ENCODE measurements at places on chromosomes 7 and 10. TPM values are rescaled to one million over a fixed set of nuclear protein-coding genes. Genes with fewer than 3 reads are reported as not detected.
A peak's percentile ranks its signal among the peaks of the same experiment; 100 is the strongest.

Gene MOGAT3
- total RNA-seq, result not detected

Gene LAMB1
- 410 TPM for total RNA-seq

Gene PTPRE
- 5.9 TPM for total RNA-seq

Gene SPAM1
- total RNA-seq, result not detected

- no peak for DNase-seq
These were observed 988.6 kb downstream of the SORCS1 start for GRCh38 chr10:106175760-106176377.

- no peak for DNase-seq
These were observed 29.8 kb upstream of the ING3 start for GRCh38 chr7:120920591-120921274.

DNA sequence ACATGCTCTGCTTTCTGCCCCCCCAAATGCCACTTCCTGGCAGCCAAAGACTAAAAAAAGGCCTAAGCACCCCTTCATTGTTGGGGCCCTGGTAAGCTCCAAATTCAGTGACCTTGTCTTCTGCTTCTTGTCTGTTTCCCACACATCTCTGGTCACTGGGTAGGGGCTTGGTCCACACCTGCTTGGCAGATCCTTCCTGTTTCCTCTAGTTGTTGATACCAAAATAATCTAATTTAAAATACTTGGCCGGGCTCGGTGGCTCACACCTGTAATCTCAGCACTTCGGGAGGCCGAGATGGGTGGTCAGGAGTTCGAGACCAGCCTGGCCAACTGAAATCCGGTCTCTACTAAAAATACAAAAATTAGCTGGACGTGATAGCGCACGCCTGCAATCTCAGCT lies 130.6 kb downstream of the CAMK1D start:
- DNase-seq, result peak; percentile 55

- DNase-seq, result no peak
These were observed 227.0 kb downstream of the RPS24 start for GRCh38 chr10:78260680-78261079.

DNA sequence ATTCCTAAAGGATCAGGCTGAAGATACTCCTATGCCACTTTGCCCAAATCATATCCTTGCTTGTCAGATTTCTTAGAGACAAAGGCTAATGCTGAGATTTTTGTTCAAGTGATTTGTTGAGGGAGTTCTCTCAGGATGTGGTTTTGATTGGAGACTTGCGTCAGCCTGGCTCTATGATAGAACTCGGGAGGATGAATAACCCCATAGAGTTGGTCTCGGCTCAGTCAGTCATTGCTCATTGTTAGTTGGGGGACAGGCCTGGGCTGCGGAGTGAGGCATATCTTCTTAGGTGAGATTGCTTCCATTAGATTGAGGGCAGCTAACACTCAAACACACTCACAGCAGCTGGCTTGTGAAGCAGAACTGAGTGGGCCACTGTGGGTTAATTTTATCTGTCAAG lies 203.4 kb downstream of the KIF20B start:
- no peak for DNase-seq

GRCh38 chr10:1247598-1248261 lies 191.5 kb downstream of the WDR37 start:
- DNase-seq, result no peak

DNA sequence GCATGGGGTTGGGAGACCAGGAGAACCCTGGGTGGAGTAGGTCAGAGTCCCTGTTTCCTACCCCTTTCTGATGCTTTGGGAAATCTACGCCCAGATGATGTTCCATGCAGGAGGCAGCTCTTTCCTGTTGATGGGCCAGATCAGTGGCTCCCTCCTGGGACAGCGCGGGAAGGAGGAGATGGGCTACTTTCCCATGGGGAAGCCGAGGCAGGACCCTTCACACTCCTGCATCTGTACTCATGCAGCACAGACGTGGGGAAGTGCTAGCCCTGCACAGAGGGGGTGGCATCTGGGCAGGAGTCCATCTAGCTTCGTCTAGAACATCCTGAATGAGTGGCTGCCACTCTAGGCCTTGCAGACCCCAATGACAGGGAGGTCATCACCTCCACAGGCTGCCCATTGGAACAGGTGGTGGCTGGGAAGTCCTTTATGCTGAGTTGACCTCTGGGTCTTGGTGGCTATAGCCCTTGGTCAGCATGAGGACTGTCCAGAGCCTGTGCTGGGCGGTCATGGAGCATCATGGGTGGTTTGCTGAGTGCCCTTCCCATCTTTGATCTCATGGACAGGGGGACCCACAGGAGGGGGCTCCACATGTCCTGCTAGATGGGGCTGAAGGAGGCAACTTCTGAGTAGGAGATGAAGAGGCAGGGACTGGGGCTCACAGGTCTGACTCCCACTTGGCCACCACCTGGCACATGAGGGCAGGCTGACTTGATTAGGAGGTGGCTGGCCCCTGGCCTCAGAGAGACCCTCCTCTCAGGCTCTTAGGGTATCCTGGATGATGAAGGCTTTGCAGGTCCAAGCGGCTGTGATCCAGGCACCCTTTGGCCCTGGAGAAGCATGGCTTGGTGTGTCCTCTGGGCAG lies 24.6 kb downstream of the RAMP3 start:
- DNase-seq, result peak; percentile 78

- no peak for DNase-seq
These were observed 36.6 kb downstream of the FZD9 start for GRCh38 chr7:73470208-73470607.
